ENCODE measurements at places on chromosomes 2 and 18. TPM values are rescaled to one million over a fixed set of nuclear protein-coding genes. Genes with fewer than 3 reads are reported as not detected.

DNA sequence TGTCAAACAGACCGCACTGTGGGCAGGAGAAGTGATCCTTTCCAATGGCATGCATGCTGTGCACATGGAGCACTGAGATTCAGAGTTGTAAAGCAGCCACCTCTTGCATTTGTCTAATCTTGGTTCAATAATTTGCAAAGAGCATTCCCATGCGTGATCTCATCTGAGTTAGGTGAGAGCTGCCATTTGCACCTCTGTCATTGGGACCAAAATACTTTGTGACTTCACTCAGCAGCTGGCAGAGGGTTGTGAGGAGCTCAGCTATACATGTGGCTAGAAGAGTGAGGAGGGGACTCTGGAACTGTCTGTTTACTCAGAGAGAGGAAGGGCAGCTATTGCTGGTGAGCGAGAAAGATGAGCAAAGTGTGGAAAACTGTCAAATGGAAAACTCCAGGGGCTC, 265.1 kb upstream of the TNP1 start:
- DNase-seq = no peak

The DSG3 gene
- not detected for total RNA-seq

GRCh38 chr2:181588546-181588945, 68.4 kb downstream of the CERKL start:
- no peak for DNase-seq

- DNase-seq = peak; percentile 40
These were observed 44.0 kb downstream of the PDCL3 start for GRCh38 chr2:100606726-100607343.

- DNase-seq = no peak
These were observed 147.9 kb downstream of the MYCN start for GRCh38 chr2:16088035-16088801.

GRCh38 chr2:156756516-156756915, 320.3 kb downstream of the GPD2 start:
- DNase-seq = no peak

The LPIN1 gene
- 142 TPM for total RNA-seq

DNA sequence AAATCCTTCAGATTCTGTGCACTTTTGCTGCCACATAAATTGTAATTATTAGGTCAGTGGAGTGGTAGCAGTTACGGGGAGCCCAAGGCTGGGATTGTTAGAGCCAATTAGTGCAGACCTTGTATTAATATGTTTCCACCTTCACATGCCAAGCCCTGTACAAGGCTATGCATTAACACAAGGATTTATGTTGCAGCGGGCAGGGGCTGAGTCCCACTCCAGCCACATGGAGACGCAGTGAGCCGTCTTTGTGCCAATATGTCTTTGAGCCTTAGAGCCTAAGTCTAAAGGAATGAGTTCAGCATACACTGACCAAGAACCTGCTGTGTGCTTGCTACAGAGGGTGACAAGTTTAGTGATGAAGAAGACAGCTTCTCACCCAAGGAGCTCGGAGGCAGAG, 238.2 kb downstream of the TSN start:
- DNase-seq = no peak

All from glutamatergic neuron (in vitro differentiated cells).